ENCODE measurements at places on chromosomes 13 and 19. TPM values are rescaled to one million over a fixed set of nuclear protein-coding genes. Genes with fewer than 3 reads are reported as not detected.

TIMM44 gene
- total RNA-seq = 63.0 TPM

MEIS3 gene
- 3.5 TPM for total RNA-seq

PTH2 gene
- not detected for total RNA-seq

MEF2B gene
- total RNA-seq = 0.18 TPM

ZNF541 gene
- total RNA-seq = not detected
